ENCODE measurements at places on chromosomes 11 and 22. TPM values are rescaled to one million over a fixed set of nuclear protein-coding genes. Genes with fewer than 3 reads are reported as not detected.

Gene ACR
- total RNA-seq: not detected

GRCh38 chr11:124763156-124763947 lies 1.3 kb upstream of the ESAM start:
- peak; percentile 93 for DNase-seq

DNA sequence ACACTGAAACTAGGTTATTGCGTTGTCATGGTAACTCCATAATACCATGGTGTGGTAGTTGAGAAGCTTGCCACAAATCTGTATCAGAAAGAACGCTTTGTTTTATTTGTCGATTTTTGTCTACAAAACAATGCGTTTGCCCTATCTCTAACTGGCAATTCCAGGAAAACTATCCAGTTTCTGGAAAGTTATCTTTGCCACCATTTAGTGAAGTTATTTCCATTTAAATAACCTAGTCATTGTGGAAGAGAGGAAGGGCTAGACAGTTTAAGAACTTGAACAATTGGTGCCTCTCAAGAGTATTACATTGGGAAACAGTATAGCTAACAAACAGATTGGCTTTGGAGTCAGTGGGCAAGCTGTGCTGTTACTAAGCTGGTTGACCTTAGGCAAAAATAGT lies 7.9 kb downstream of the HSD17B12 start:
- DNase-seq: no peak

DNA sequence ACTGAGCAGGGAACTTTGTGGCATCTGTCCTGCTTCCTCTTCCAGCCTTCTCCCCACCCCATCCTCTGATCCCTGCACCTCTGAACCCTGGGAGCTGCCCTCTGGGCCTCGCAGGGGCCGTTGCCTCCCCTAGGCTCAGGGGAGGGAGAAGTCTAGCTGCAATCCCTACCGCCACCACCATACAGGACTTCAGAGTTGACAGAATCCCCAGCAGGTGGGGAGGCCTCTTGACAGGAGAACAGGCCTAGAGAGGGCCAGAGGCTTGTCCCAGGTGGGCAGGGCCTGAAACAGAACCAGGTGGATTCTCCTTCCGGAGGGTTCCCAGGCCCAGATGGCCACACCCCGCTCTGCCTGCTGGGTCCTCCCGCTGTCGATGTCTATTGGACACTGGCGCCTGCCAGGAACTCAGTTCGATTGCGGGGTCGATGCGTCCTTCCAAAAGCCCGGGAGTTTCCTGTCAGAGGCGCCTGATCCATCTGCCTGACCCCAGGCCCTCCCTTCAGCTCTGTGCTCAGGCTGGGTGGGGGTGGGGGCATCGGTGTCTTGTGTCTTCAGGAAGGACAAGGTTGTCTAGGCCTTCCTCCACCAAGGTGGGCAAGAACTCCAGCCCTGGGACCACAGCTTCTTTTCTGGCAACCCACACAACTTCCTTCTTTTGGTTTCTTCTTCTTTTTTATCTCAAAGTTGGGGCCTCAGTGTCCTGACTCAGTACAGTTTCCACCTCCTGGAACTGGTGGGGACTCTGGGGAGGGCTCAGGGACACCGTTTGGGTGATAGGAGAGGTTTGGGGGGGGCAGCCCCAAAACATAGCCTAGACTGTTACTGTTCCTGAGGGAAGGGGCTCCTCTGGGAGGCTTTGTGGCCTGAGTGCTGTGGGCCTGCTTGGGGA lies 6.4 kb downstream of the STARD10 start:
- DNase-seq: no peak

DNA sequence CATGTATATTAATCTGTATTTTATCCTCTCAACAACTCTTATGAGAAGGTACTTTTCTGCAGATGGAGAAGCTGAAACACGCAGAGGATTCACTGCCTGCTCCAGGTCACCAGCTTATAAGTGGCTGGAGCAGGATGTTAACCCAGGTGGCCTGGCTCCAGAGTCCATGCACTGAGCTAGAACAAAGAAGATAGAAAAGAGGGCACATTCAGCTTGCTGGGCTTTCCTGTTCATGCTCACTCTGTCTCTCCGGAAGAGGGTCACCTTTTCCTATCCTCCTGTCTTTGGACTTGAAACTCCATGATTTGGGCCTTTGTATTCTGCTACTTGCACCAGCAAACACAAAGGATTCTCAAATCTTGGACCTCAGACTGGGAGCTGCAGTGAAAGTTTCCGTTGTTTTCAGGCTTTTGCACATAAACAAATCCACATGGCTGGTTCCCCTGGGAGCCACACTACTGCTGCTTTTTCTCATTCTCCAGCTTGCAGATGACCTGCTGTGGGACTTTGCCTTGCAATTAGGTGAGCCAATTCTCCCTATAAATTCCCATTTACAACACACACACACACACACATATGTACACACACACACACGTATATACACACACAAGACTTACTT lies 117.3 kb upstream of the GRK3 start:
- DNase-seq: no peak

GRCh38 chr11:279966-280705 lies 1.9 kb downstream of the NLRP6 start:
- DNase-seq: peak; percentile 52

DNA sequence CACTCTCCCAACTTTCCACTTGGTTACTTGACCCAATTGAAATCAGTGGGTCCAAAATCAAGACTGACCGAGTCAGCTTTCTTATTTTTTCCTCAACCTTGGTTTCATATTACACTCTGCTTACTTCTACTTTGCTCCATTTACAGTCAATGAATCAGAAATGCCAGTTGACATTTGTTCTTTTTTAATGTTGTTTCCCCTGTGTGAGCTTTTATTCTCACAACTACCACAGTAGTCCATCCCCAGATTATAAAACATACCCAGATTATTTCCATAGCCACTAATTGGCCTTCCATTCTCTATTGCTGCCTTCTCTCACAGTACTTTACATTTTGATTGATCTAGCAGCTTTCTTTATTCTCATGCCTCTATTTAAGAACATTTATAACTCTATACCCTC lies 50.0 kb downstream of the DNAJC24 start:
- no peak for DNase-seq

Gene TMEM126A
- 77.4 TPM for total RNA-seq

Gene LRRC75B
- total RNA-seq: 6.9 TPM

Gene GRM5
- total RNA-seq: not detected

Gene SESN3
- total RNA-seq: 5.7 TPM

GRCh38 chr11:44345781-44346180 lies 35.8 kb upstream of the ALX4 start:
- no peak for DNase-seq

DNA sequence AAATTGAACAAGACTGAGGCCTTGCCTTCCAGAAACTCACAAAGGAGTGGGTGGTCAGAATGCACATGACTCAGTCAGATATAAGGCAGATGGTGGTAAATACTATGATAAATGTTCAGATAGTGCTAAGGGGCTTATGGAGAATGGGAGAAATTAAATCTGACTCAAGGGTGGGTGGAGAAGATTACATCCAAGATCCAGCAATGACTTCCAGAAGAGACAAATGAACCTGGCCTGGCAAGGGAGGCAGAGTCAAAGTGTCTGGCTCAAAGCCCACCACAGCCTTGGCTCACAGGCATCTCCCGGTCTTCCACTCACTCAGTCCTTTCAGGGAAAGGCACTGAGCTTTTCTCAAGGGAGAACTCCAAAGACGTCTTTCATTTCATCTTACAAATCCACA lies 6.1 kb upstream of the ZBTB16 start:
- no peak for DNase-seq

Gene CHEK1
- total RNA-seq: 1.5 TPM

DNA sequence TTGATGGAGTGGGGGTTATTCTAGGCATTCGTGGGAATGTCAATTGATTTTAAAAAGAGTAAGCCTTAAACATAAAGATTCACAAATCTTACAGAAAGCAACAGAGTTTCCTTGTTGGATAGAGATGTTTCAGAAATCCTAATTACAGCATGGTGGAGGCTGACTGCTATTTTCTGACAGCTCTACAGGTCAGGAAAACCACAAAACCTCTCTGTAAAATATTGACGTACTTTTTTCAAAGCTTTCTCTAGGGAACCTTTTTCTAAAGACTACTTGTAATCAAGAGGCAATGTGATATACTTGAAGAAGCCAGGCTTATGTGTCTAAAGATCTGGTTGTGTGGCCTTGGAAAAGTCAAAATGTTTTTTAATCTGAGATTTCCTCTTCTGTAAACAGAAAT lies 9.1 kb upstream of the OR8B8 start:
- no peak for DNase-seq

GRCh38 chr11:64207256-64208085 lies 950 bp downstream of the FERMT3 start:
- peak; percentile 78 for DNase-seq

- DNase-seq: no peak
These were observed 11.9 kb downstream of the IPO7 start for GRCh38 chr11:9396310-9396709.

DNA sequence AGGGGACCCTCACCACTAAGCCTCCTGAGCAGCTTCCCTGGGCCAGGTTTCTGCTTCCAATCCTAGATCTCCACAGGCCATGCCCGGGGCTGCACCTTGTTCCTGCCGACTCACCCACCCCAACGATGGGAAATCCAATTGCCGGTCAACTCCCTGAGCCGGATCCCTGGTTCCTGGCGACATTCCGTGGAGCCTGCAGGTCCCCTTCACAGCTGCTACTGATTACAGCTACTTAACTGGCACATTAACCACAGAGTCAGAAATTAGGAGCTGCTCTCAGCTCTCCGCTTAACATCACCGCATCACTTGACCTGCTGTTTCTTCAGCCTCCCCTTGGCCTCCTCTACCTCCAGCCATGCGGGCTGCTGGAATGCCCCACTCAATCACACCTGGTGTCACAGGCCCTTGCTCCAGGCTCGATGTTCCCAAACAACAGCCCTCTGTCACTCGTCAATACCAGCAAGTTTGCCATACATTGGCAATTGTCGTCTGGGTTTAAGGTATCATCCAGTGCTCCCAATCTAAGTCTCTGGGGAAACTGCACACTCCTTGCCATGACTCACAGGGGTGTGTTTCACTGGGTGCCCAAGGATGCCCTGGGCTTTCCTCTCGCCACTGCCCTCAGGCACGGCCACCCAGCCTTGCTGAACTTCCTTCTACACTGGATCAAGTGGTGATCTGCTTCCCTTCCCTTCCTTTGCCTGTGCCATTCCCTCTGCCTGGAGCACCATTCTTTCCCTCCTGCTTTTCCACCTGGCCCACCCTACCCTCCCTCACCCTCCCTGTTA lies 181.0 kb downstream of the MN1 start:
- DNase-seq: no peak

DNA sequence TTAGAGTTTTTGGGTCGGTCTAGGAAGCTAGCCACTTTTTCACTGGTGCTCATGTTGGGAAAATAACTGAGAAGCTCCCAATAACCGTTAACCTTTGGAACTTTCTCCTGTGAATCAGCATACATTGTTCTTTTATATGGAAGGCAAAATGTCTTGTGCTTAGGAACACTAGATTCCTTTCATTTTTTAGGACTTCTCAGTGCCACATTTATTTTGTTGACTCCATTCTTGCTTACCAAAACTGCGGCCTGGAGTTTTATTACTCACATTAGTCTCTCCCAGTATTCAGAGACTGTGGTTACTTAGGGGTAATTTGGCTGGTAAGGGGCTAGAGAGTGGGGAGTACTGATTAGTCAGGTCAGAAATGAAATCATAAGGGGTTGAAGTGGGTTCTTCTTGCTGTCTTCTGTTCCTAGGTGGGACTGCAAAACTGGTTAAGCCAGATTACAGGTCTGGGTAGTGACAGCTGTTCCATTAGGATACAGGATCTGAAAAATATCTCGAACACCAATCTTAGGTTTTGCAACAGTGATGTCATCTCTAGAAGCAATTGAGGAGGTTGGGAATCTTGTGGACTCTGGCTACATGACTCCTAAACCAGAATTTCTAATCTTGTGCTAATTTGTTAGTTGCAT lies 631.4 kb upstream of the LUZP2 start:
- no peak for DNase-seq

- no peak for DNase-seq
These were observed 157.7 kb downstream of the TTC17 start for GRCh38 chr11:43516316-43516850.

Gene CCDC15
- total RNA-seq: 0.25 TPM

DNA sequence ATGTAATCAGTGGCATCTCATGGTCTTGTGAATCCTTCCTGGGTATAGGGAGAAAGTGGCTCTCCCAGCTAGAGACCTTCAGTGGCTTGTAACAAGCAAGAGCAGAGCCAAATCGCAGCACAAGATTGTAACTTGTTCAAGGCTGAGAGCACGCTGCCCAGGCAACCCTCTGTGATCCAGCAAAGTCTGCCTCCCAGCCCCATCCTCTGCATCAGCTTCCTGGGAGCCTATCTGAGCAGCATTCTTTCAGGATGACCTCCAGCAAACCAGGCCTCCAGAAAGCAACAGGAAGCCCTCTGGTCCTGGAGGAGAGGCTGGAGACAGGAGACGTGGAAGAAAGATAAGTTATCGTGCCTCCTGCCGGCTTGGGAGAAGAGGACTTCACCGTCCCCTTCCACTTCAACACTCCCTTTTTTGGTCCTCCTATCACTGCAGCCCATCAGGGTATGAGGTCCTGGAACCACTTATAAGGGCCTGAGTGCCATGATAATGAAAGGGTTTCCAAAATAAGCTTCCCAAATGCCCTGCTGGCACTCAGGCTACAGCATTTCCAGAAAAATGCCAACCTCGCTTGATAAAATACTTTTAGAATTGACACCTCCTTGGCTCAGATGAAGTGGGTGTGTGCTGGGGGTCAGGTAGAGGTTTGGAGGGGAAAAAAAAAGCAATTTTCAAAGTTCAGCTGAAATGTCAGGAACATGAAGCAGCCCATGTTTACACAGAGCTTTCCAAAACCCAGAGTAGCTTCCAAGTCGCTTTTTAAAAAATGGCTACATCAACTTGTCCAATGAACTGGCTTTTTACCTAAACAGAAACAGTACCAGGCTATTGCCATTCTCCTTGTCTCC lies 80.2 kb downstream of the PLEKHA7 start:
- DNase-seq: peak; percentile 50

- no peak for DNase-seq
These were observed 23.7 kb downstream of the RSPH14 start for GRCh38 chr22:23117891-23118646.

DNA sequence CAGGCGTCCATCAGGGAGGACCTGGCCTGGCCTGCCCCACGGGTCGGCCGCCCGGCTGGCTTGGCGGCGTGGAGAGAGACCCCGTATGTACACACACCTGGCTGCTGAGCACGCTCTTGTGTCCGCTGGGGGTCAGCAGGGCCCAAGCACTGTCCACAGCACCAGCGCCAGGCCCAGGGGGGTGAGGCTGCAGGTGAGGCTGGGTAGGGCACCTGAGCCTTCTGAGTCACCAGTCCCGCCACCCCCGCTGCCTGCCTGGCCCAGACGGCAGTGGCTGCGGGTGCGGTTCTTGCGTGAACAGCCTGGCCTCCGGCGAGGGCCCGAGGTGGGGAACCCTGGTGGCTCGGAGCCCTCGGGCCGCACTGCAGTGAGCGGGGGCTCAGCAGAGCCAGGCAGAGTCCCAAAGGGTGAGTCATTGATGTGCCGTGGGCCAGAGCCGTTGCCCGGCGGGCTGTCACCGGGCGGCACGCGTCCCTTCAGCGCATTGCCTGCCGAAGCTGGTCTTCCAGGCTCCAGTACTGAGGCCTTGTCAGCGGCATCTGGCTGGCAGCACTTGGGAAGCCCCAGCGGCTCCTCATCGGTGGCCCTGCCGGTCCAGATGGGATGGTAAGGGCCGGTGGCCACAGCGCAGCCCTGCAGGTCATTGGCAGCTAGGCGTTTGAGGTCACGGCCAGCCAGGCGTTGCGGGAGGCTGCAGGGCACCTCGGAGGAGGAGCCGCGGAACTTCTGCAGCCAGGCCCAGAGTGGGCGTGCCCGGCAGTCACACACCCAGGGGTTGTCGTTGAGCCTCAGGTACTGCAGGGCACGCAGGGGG lies 26.3 kb downstream of the RTN4R start:
- DNase-seq: no peak

GRCh38 chr11:88193278-88193677 lies 18.0 kb upstream of the RAB38 start:
- no peak for DNase-seq

Gene NCAM1
- 244 TPM for total RNA-seq

Measured in left ventricle myocardium superior (tissue), 1 donor.